Uterine smooth muscle cell (primary cell): ENCODE measurements at places on chromosomes 2 and 18. TPM values are rescaled to one million over a fixed set of nuclear protein-coding genes. Genes with fewer than 3 reads are reported as not detected.

MYL12B gene
- total RNA-seq = 397 and 422 TPM in 2 replicates

METTL5 gene
- total RNA-seq = 50.2 and 64.9 TPM in 2 replicates

TUBB8B gene
- total RNA-seq = not detected in 2 replicates

CDH20 gene
- total RNA-seq = under 0.01 TPM in 1 of 2 replicates, not detected in the other

MFSD2B gene
- total RNA-seq = under 0.01 and 0.11 TPM in 2 replicates
